ENCODE measurements at places on chromosomes 5 and 9.

DNA sequence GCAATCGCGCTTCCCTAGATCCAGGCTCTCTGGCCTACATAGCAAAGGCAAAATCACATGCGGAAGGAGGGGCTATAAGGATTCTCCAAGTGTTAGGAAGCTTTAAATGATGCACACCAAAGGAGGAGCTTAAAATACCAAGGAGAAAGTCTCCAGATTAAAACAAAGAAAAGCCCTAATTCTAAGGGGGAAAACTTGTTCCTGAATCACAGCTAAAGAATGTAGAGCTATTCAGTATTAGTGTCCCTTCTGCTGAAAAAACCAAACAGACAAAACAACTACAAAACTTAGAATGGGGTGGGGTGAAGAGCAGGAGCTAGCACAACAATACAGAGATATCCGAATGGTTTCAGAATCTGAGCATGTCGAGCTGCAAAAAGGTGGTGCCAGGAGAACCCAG lies 213.7 kb downstream of the DCP2 start:
- DNase-seq = no peak

GRCh38 chr5:150653145-150653761 lies 7.8 kb upstream of the MYOZ3 start:
- DNase-seq = no peak

- no peak for DNase-seq
These were observed 330.0 kb downstream of the DRD1 start for GRCh38 chr5:175113947-175114346.

DNA sequence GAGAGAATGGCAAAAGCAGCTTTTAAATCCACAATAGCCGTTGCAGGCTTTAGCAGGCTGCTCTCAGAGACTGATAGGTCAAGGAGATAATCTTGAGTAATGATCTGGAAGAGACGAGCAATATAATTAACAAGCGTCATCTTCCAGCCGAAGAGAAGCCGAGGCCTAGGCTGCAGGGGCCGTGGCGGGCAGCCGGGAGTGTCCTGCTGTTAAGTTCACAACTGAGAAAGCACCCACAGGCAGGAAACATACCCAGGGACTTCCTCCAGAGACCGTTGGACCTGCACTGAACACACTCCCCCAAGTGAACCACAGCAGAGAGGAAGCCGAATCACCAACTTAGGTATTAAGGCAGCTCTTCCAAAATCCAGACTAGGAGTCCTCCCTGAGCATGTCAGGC lies 182.3 kb downstream of the IRX2 start:
- no peak for DNase-seq

DNA sequence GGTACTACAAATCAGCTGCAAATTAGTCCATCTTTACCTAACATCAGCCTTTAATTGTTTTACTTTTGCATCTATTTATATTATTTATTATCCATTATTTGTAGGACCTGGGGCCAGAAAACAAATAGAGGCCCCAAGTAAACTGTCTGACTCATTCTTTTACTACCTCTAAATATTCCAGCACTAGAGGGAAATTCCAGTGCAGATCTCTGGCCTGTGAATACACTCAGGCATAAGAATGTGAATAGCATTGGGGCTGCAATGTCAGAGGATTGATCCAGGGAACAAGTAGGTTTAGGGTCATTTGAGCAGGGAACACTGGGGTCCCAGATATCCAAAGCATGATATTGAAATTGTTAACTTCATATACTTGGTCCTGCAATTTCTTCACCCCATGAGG lies 176.6 kb upstream of the TYRP1 start:
- DNase-seq = no peak
